WERI-Rb-1 (cell line): ENCODE measurements at places on chromosomes 5 and 9.

GRCh38 chr5:25029004-25029403 lies 384.2 kb upstream of the CDH10 start:
- no peak for DNase-seq

- no peak for DNase-seq
Measured at GRCh38 chr5:68834491-68834981, 259.3 kb upstream of the SLC30A5 start.

GRCh38 chr9:32424616-32425015 lies 40.2 kb downstream of the ACO1 start:
- no peak for DNase-seq

- peak; percentile 72 for DNase-seq
Measured at GRCh38 chr9:38423973-38424843, at the start of gene IGFBPL1. Gene IGFBPL1 (minus strand): TSS chr9:38424454. CDS start chr9:38424424, 30 bp downstream.

- no peak for DNase-seq
Measured at GRCh38 chr9:83935276-83935935, 14.2 kb upstream of the KIF27 start.

- DNase-seq = no peak
Measured at GRCh38 chr9:133134388-133135145, 13.5 kb upstream of the RALGDS start.

DNA sequence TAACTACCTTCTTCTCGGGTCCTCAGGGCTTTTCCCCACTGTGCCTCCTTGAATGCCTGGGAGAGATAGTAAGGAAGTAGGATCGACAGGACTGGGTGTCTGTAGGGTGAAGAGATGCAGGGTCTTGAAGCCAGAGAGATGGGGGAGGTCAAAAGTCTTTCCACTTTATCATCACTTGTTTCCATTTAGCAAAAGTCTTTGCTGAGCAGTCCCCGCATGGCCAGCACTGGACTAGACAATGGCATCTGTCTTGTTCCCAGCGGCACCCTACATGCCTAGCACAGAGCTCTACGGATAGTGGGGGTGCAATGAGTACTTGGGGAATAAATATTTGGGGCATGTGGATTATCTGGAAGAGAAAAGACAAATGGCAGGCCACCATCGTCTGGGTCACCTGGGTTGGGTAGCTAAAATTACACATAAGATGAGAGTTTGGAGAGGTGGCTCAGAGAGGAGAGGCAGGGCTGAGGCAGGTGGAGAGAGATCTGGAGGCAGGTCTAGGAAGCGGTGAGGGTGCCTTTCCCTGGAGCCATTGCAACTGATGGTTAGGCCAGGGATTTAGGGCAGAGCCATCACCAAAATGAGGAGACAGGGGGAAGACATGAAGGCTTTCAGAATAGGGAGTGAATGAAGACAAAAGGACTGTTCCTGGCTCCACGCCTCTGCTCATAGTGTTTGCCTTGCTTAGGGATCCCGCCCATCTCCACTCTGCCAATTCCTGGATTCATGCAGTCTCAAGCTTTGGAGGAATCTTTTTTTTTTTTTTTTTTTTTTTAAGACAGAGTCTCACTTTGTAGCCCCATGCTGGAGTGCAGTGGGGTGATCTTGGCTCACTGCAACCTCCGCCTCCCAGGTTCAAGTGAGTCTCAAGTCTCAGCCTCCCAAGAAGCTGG lies 250.8 kb upstream of the KLF4 start:
- DNase-seq = no peak

- DNase-seq = no peak
Measured at GRCh38 chr5:178237431-178238312, 5.1 kb upstream of the PHYKPL start.

GRCh38 chr5:128350705-128351104 lies 187.3 kb downstream of the FBN2 start:
- DNase-seq = no peak
